Chondrocyte (in vitro differentiated cells): ENCODE measurements at places on chromosomes 1 and 21. TPM values are rescaled to one million over a fixed set of nuclear protein-coding genes. Genes with fewer than 3 reads are reported as not detected.
A peak's percentile ranks its signal among the peaks of the same experiment; 100 is the strongest.

DNA sequence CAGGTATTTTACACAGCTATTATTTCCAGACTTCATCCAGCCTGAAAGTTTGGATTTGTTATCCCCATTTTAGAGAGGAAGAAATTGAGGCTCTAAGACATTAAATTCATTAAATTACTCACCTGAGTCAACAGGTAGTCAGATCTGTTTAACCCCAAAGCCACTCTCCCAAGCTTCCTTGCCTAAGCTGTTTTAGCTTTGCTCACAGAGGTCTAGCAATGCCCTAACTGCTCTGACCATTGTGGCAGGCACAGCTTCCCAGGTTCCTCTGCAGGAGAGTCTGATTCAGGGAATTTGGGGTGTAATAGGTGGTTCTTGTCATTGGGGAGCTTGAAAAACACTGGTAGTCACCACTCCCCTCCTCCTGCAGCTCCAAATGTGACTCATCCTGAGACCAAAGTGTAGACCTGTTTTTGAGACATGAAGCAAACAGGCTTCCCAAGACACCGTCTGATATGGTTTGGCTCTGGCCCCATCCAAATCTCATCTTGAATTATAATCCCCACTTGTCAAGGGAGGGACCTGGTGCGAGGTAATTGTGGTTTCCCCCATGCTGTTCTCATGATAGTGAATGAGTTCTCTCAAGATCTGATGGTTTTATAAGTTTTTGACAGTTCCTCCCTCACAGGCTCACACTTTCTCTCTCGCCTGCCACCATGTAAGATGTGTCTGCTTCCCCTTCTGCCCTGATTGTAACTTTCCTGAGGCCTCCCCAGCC is 142.8 kb upstream of the DNAH14 start:
- H3K4me1 ChIP-seq, result peaks cover 5% of the 10 kb centered on the region
- no peak overlapping the region for H3K27ac ChIP-seq
- H3K27me3 ChIP-seq, result peaks cover 5% of the 10 kb centered on the region

GRCh38 chr1:8317647-8318381 is at the start of gene SLC45A1:
TSS of gene SLC45A1 (plus strand) at chr1:8318114. CDS start at chr1:8324330, 6,216 bp downstream.
- H3K4me3 ChIP-seq, result peak within 1 kb of the TSS; percentile 75
- H3K4me1 ChIP-seq, result peaks cover 28% of the 10 kb centered on the region
- peak within 1 kb of the TSS; percentile 12 for H3K27ac ChIP-seq
- H3K36me3 ChIP-seq, result peaks cover 2% of the 10 kb centered on the region
- H3K27me3 ChIP-seq, result no peaks in the 10 kb centered on the region

DNA sequence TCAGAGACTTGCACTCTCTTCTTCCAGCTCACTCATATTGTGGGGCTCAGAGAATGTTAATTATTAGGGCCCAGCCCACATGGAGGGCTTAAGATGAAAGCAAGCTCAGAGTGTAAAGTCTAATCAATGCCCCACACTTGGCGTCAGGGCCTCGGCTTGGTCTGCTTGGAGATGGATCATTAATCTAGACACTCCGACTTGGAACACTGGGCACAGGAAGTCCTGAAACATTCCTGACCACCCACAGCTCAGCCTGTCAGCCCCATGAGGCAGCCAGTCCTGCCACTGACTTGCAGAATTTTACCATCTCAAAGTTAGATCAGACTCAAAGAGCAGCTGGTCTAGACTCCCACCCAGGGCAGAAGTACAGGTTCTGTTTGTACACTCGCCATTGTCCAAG is 69.8 kb upstream of the TRABD2B start:
- no peaks in the 10 kb centered on the region for H3K36me3 ChIP-seq
- peaks cover 7% of the 10 kb centered on the region for H3K27me3 ChIP-seq
- peaks cover 39% of the 10 kb centered on the region for H3K4me1 ChIP-seq
- no peak overlapping the region for H3K4me3 ChIP-seq
- no peak for DNase-seq

DNA sequence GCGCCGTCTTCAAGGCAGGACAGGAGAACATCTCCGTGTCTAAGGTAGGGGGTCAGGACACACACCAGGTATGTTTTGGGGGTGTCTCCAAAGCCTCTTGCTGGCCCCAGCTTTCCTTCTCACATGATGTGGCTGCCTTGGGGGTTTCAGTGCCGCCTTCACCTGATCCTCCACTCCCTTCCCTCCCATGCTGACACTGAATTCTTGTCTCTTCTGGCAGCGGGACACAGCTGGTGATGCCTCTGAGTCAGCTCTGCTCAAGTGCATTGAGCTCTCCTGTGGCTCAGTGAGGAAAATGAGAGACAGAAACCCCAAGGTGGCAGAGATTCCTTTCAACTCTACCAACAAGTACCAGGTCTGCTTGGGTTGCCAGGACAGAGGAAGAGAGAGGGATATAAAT is 13.5 kb downstream of the ATP1A2 start:
- H3K4me1 ChIP-seq, result peaks cover 32% of the 10 kb centered on the region
- no peak overlapping the region for H3K27ac ChIP-seq
- H3K27me3 ChIP-seq, result peaks cover 18% of the 10 kb centered on the region
- H3K36me3 ChIP-seq, result peaks cover 6% of the 10 kb centered on the region
- no peak for DNase-seq

The EPS8L3 gene
- total RNA-seq, result not detected in 3 replicates

GRCh38 chr1:248839168-248839555 is 1.1 kb downstream of the ZNF672 start:
- H3K36me3 ChIP-seq, result no peaks in the 10 kb centered on the region
- H3K4me3 ChIP-seq, result no peak overlapping the region
- DNase-seq, result no peak
- H3K4me1 ChIP-seq, result peaks cover 27% of the 10 kb centered on the region
- H3K27me3 ChIP-seq, result no peaks in the 10 kb centered on the region

DNA sequence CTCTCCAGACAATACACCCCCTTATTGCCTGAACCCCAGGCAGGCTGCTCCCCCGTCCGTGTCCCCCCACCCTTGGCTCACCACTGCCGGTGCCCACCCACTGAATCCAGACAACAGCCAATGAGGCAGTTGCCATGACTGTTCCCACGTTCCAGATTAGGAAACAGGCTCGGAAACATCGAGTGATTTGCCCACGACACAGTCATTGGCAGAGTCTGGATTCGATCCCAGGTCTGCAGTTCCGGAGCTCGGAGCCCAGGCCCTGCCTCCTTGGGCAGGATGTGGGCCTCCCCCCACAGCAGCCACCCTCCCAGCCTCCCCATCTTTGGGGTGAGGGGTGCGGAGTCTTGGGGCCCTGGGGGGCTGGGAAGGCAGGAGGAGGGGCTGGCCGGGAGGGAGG is 20.3 kb upstream of the CLSTN1 start:
- no peak overlapping the region for H3K27ac ChIP-seq
- H3K4me3 ChIP-seq, result no peak overlapping the region
- H3K36me3 ChIP-seq, result no peaks in the 10 kb centered on the region
- peak; percentile 47 for DNase-seq
- H3K27me3 ChIP-seq, result peaks cover 2% of the 10 kb centered on the region

DNA sequence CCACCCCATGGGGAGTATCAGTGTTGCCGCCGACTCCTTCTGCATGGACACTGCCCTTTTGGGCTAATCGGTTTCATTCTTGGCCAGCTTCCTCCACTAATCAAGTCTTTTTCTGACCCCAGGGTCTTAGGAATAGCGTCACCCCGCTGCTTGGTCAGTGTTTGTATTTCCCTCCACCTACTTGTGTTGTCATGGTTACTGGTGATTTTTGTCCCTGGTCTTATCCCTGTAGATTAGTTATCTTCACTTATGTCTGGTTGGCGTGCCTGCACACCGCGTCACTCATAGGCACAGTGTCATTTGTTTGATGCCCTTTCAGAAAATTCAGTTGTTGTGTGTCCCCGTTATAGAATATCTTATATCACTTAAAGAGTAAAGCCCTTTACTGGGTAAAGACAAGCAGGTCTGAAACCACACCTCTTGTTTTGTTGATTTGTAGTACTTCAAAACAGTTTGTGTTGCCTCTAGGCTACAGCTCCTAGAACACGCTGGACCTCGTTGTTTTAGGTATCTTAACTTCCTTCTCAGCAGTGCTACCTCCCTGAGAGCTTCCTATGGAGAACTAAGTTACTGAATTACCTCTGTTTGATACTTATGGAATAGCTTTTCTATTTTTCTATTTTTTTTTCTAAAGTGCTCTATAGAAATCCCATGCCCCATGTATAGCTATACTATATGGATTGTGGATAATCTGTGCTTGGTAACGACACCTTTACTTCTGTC is 868 bp downstream of the PPP1R12B start:
- H3K27ac ChIP-seq, result peak overlapping the region; percentile 98
- no peaks in the 10 kb centered on the region for H3K27me3 ChIP-seq
- H3K4me3 ChIP-seq, result peak overlapping the region; percentile 98
- no peak for DNase-seq
- H3K36me3 ChIP-seq, result no peaks in the 10 kb centered on the region

DNA sequence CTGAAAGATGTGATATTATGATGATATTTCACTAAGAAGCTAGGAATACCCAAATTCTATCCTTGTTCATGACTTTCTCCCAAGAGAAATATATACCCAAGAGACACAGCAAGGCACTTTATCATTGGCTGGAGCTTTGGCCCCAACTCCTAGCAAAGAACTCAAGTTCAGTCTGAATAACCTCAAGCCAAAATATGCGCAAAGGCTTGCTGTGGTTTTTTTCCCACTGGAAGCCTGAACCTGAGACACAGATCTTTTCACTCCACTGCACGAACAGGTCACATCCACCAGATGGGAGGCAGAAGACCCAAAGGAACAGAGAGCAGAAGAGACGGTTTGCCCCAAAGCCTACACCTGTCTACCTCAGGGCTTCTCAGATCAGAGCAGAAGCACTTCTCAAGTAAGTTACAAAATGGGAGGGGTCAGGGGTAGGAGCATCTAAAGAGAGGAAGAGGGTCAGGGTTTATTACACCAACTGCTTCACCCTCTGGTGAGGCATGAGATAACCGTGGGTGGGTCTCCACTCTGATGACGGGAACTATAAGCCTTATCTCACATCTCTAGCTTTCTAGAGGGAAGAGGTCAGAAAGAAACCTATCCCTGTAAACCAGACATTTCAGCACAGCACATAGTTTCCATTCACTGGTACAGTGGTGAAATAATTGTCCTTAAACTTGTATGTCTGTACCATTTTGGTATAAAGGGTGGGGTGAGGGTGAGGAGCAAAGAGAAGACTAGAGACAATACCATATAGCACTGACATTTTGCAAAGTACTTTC is 17.1 kb upstream of the CDC42BPA start:
- H3K27me3 ChIP-seq, result no peaks in the 10 kb centered on the region
- no peak for DNase-seq
- no peaks in the 10 kb centered on the region for H3K36me3 ChIP-seq

- no peaks in the 10 kb centered on the region for H3K27me3 ChIP-seq
- DNase-seq, result no peak
- H3K27ac ChIP-seq, result no peak overlapping the region
- H3K4me1 ChIP-seq, result no peaks in the 10 kb centered on the region
These were observed 963.4 kb upstream of the ADGRL4 start for GRCh38 chr1:79969886-79970285.

The RRP15 gene
- 15.2 to 18.2 TPM (median 16.9 TPM) in 3 replicates for total RNA-seq

DNA sequence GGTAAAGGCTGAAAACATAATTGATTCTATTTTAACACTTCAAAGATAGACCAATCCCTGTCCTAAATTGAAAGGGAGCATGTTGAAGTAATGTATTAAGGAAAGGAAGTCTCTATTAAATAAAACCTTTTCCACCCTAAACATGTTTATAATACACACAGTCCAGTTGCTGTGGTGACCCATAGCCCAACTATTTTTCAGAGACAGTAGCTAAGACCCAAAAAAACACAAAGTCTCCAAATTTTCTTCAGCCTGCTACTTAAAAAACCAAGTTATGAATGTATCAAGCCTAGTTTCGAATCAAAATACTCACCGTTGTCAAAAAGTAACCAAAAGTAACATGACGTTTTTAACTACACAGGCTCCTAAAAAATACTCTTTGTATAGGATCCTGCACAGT is 1.6 kb downstream of the ELK4 start:
- H3K4me1 ChIP-seq, result peaks cover 34% of the 10 kb centered on the region
- peaks cover 1% of the 10 kb centered on the region for H3K36me3 ChIP-seq
- DNase-seq, result no peak
- H3K27me3 ChIP-seq, result no peaks in the 10 kb centered on the region
- H3K27ac ChIP-seq, result peak overlapping the region; percentile 98

- no peak for DNase-seq
- H3K36me3 ChIP-seq, result no peaks in the 10 kb centered on the region
- no peak overlapping the region for H3K27ac ChIP-seq
- no peaks in the 10 kb centered on the region for H3K27me3 ChIP-seq
- peaks cover 13% of the 10 kb centered on the region for H3K4me1 ChIP-seq
- no peak overlapping the region for H3K4me3 ChIP-seq
These were observed 70.0 kb upstream of the NFIA start for GRCh38 chr1:61012341-61012761.

The SNIP1 gene
- 15.1 to 17.5 TPM (median 15.6 TPM) in 3 replicates for total RNA-seq

DNA sequence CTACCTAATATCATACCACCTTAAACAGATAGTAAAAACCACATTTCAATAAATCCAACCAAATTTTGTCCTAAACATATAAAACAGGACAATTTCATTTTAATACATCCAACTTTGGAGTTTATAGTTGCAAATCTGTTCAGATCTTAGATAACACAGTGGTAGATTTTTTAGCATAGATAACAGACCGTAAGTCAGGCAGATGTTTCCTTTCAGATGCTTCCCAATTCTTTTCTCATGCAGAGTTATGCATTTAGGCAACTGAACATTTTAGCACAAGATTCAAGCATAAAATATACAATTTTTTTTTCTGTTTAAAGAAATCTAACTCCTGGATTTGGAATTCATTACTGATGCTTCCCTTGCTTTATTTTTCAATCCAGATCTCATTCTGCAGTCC is 156.5 kb upstream of the ZNHIT6 start:
- peaks cover 4% of the 10 kb centered on the region for H3K36me3 ChIP-seq
- peaks cover 12% of the 10 kb centered on the region for H3K4me1 ChIP-seq
- no peak overlapping the region for H3K27ac ChIP-seq
- no peak overlapping the region for H3K4me3 ChIP-seq

The ZNF670 gene
- total RNA-seq, result 2.3 to 3.6 TPM (median 2.7 TPM) in 3 replicates

DNA sequence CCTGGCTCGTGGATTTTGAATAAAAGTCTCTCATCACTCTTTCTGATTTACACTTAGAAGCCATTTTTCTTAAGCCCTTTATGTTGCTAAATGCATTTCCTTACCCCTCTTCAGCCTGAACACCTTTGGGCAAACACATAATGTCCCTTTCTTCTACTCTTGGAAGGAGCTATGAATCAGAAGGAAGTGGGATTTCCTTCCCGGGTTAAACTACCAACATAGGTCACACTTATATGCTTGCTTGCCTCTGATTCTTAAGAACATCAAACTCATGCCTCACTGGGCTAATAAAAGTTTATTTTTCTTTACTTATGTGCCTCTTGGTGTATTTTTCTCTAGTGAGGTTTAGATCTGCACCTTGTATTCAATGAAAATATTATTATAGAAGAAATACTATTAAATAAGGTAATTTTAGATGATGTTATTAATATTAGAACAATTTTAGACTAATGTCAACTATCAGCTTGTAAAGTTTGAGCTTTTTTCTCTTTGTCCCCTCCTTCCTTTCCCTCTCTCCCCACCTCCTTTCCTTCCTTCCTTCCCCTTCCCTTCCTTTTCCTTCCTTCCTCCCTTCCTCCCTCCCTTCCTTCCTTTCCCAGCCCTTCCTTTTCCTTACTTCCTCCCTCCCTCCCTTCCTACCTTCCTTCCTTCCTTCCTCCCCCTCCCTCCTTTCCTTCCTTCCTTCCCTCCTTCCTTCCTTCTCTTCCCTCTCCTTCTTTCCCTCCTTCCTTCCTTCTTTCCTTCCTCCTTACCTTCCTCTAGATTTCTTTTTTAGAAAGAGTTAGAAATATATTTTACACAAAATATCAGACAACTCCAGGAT is 66.5 kb upstream of the KCNJ6 start:
- H3K36me3 ChIP-seq, result no peaks in the 10 kb centered on the region
- H3K4me1 ChIP-seq, result no peaks in the 10 kb centered on the region
- no peak overlapping the region for H3K27ac ChIP-seq
- no peak overlapping the region for H3K4me3 ChIP-seq
- DNase-seq, result no peak
- peaks cover 5% of the 10 kb centered on the region for H3K27me3 ChIP-seq

The STUM gene
- 0.27 to 0.67 TPM in 2 of 3 replicates, not detected in the other for total RNA-seq
